Esophagus muscularis mucosa (tissue), 4 donors: ENCODE measurements at places on chromosomes 5 and 9. TPM values are rescaled to one million over a fixed set of nuclear protein-coding genes. Genes with fewer than 3 reads are reported as not detected.

Gene ALG2
- 24.5 TPM for total RNA-seq

Gene BTNL8
- 0.17 TPM for total RNA-seq

Gene CD14
- 34.9 TPM for total RNA-seq

Gene AFAP1L1
- total RNA-seq: 20.8 TPM

Gene RELL2
- 3.5 TPM for total RNA-seq

Gene PCDHGB3
- 2.5 TPM for total RNA-seq

GRCh38 chr9:108395421-108395820 lies 460.4 kb downstream of the ACTL7B start:
- no peak overlapping the region for H3K4me3 ChIP-seq
- DNase-seq: no peak
- H3K4me1 ChIP-seq: no peaks in the 10 kb centered on the region
- H3K27me3 ChIP-seq: no peaks in the 10 kb centered on the region

GRCh38 chr5:173229966-173230689 lies 4.9 kb downstream of the NKX2-5 start:
- peaks cover 48% of the 10 kb centered on the region for H3K4me1 ChIP-seq
- H3K27ac ChIP-seq: no peak overlapping the region
- H3K36me3 ChIP-seq: no peaks in the 10 kb centered on the region
- no peak for DNase-seq
- no peak overlapping the region for H3K4me3 ChIP-seq
- peaks cover 51% of the 10 kb centered on the region for H3K27me3 ChIP-seq

DNA sequence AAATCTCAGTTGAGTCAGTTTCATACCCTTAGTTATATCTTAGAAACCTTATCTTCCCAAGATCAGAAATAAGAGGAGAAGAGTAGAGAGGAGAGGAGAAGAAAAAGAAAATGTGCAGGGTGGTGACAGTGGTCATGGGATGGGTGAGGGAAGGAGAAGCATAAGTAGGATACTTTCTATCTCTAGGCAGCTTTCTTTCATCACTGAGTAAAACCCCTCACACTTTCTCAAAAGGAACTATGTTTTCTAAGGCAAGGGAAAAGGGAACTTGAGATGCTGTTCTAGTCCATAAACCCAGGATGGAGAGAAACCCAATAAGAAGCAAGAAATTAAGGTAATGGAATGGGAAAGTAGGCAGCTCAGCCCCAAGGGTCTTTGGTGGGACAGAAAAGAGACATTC lies 225.3 kb downstream of the MCTP1 start:
- no peak overlapping the region for H3K27ac ChIP-seq
- DNase-seq: no peak
- no peaks in the 10 kb centered on the region for H3K36me3 ChIP-seq
- no peaks in the 10 kb centered on the region for H3K27me3 ChIP-seq

DNA sequence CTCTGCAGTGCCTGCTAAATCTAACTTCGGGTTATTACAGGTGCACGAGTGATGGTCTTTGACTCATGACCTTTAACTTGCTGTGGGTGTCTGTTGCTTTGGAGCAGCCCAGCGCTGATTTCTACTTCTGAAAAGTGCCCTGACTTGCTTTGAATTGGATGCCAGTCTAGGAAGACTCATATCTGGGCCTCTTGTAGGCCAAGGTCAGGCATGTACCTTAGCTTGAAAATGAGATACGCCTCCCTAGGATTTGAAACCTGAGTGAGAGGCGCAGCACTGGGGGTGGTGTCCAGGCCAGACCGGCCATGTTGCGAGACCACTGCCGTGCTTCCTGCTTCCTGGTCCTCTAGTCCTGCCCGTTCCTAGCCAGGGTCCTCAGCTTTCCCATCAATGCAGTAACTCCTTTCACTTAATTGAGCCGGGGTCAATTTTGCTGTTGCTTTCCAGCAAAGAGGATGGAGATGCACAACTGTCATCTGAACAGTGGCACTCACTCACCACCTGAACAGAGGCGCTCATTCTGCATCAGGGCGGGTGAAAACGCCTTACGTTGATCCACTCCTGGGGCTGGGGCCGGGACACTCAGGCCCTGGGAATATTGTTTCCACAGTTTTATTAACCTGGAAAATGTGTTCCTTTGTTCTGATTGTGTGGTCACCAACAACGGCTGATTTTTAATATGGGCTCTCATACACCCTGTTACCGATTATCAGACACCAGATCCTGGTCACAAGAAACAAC lies 14.3 kb downstream of the PCAT7 start:
- DNase-seq: peak; percentile 89
- H3K27ac ChIP-seq: no peak overlapping the region
- H3K4me1 ChIP-seq: no peaks in the 10 kb centered on the region
- no peaks in the 10 kb centered on the region for H3K27me3 ChIP-seq
- H3K36me3 ChIP-seq: no peaks in the 10 kb centered on the region
- no peak overlapping the region for H3K4me3 ChIP-seq

GRCh38 chr5:1887588-1888360 lies 5.0 kb upstream of the IRX4 start:
- H3K27me3 ChIP-seq: peaks cover 69% of the 10 kb centered on the region
- H3K36me3 ChIP-seq: no peaks in the 10 kb centered on the region
- no peak overlapping the region for H3K27ac ChIP-seq
- no peak for DNase-seq

DNA sequence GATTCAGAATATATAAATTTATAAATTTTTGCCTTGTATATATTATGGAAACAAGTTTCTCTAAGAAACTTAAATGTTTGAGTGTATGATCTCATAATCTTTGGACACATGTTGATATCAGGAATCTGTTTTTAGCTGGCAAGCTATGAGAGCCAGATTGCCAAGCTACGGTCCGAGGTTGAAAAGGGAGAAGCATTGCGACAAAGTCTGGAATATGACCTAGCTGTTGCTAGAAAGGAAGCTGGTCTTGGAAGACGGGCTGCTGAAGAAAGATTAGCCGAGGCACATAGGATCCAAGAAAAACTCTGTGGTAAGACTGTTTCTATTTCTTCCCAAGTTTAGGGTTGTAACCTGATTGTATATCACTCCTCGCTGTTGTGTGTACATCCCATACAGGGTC lies 25.9 kb downstream of the CCDC171 start:
- H3K36me3 ChIP-seq: no peaks in the 10 kb centered on the region
- no peaks in the 10 kb centered on the region for H3K27me3 ChIP-seq
- no peak overlapping the region for H3K4me3 ChIP-seq

DNA sequence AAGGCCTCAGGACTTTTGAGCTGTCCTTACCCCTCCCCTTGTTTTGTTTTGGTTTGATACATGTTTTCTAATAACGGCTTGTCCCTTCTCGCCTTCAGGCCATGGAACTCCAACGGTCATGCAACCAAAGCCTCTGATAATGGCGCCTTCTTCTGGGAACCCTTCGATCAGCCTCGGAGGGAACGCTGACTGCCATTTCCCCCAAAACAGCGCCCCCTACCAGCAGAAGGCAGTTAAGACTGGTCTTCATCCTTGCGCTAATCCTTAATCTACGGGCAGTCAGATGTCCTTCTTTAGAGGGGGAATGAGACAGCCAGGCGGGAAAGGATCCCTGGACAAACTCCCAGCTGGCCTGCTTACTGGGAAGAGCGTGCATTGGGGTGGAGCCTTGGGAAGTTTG lies 276.6 kb downstream of the ICE1 start:
- no peaks in the 10 kb centered on the region for H3K36me3 ChIP-seq
- DNase-seq: no peak
- H3K27me3 ChIP-seq: no peaks in the 10 kb centered on the region
- H3K4me3 ChIP-seq: no peak overlapping the region

- no peaks in the 10 kb centered on the region for H3K36me3 ChIP-seq
- H3K27me3 ChIP-seq: peaks cover 6% of the 10 kb centered on the region
- no peak overlapping the region for H3K4me3 ChIP-seq
- no peaks in the 10 kb centered on the region for H3K4me1 ChIP-seq
- DNase-seq: no peak
- no peak overlapping the region for H3K27ac ChIP-seq
Observed at GRCh38 chr5:176785184-176786145, 24.9 kb upstream of the UNC5A start.

GRCh38 chr5:132138260-132138659 lies 64.7 kb downstream of the CSF2 start:
- no peaks in the 10 kb centered on the region for H3K4me1 ChIP-seq
- no peak overlapping the region for H3K4me3 ChIP-seq
- H3K27ac ChIP-seq: no peak overlapping the region
- no peak for DNase-seq
- no peaks in the 10 kb centered on the region for H3K36me3 ChIP-seq

GRCh38 chr9:125747765-125748445 lies 732 bp downstream of the PBX3 start:
- peak overlapping the region; percentile 90 for H3K27ac ChIP-seq
- H3K4me1 ChIP-seq: peaks cover 53% of the 10 kb centered on the region
- no peaks in the 10 kb centered on the region for H3K27me3 ChIP-seq
- DNase-seq: no peak
- peak overlapping the region; percentile 91 for H3K4me3 ChIP-seq

GRCh38 chr9:31030741-31031202 lies 1353.7 kb upstream of the ACO1 start:
- no peaks in the 10 kb centered on the region for H3K27me3 ChIP-seq
- no peaks in the 10 kb centered on the region for H3K36me3 ChIP-seq
- no peak for DNase-seq
- no peak overlapping the region for H3K27ac ChIP-seq

- no peak for DNase-seq
- H3K27ac ChIP-seq: no peak overlapping the region
- peaks cover 8% of the 10 kb centered on the region for H3K4me1 ChIP-seq
Observed at GRCh38 chr5:5145651-5146529, 5.8 kb downstream of the ADAMTS16 start.

DNA sequence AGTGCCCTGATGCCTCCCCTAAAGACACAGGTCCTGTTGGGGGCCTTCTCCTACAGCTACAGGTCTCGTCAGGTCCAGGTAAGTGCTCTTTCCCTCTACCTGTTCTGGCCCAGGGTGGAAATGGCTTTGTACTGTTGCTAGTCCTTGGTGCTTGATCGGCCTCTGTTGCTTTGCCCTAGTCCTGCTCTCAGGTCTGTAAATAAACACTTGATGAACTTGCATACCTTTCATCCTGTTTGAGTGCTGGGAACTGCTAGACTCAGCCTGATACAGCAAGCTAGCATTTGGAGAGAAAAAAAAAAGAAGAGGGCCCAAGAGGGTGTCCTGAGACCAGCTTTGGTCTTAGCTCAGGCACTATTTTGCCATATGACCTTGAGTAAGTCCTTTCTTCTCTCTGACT lies 21.8 kb upstream of the ZNF618 start:
- no peaks in the 10 kb centered on the region for H3K27me3 ChIP-seq
- no peak overlapping the region for H3K27ac ChIP-seq
- no peaks in the 10 kb centered on the region for H3K4me1 ChIP-seq
- H3K36me3 ChIP-seq: no peaks in the 10 kb centered on the region

GRCh38 chr5:72280581-72281069 lies 39.4 kb downstream of the MRPS27 start:
- no peak overlapping the region for H3K4me3 ChIP-seq
- peak overlapping the region; percentile 75 for H3K27ac ChIP-seq
- peaks cover 8% of the 10 kb centered on the region for H3K4me1 ChIP-seq
- no peaks in the 10 kb centered on the region for H3K27me3 ChIP-seq
- peaks cover 3% of the 10 kb centered on the region for H3K36me3 ChIP-seq

GRCh38 chr5:136020001-136020382 lies 8.8 kb upstream of the TGFBI start:
- peak overlapping the region; percentile 3 for H3K27ac ChIP-seq
- H3K4me3 ChIP-seq: no peak overlapping the region
- H3K36me3 ChIP-seq: no peaks in the 10 kb centered on the region
- H3K27me3 ChIP-seq: no peaks in the 10 kb centered on the region
- peaks cover 67% of the 10 kb centered on the region for H3K4me1 ChIP-seq

DNA sequence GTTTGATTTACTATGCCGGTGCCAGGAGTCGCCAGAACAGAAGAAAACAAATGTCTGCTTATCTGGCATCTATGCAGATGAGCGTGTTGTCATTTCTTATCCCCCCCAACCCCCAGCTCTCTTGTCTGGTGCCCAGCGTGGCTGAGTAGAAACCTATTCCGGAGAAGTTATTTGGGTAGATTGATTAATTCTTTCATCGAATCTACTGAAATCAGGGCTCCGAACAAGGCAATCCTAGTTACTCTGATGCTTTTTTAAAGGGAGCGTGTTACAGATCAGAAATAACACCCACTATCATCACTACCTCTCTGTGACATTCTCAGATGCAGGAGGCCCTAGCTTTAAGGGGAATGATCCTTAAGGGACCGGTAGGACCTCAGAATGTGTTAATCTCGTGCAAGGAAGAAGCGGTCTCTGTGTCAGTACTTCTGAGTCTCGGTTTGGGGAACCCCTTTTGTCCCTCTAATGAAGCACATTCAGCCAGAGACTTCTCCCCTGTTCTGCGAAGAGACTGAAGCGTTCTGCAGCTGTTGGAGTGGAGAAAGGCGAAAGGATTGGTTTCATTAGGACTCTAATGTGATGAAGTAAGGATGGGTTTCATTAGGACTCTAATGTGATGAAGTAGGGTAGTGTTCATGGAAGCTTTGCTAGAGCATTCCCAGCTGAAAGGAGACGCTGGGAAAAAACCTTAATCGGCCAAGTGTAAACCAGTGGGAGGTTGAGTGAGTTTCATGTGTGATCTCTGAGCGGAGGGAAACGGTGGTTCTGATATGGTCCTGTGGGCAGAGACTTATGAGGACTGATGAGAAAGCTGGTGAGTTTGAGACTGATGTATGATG lies 1.5 kb downstream of the PIP5K1B start:
- H3K27ac ChIP-seq: no peak overlapping the region
- H3K4me3 ChIP-seq: peak overlapping the region; percentile 83
- H3K4me1 ChIP-seq: peaks cover 28% of the 10 kb centered on the region
- peaks cover 15% of the 10 kb centered on the region for H3K27me3 ChIP-seq
- H3K36me3 ChIP-seq: no peaks in the 10 kb centered on the region

DNA sequence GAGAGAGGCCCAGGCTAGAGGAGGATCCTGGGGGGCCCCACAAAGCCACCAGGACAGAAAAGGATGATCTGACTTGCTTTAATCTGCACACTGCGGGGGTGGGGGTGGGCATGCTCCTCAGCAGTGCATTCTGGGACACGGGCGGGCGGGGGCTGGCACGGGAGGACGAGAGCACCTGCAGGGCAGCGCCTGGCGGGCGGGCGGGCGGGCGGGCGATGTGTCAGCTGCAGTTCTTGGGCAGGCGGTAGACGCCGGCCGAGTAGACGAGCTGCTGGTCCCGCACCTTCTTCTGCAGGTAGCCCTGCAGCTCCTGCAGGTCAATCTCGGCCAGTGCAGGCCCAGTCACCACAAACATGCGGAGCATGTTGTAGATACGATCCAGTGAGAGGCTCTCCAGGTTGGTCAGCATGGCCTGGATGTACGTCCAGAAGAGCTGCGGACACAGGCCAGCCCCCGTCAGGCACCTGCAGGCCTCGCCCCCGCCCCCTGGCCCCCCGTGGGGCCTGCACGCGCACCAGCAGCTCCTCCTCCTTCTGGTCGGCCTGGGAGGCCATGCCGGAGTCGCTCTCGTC lies 3.0 kb upstream of the TMEM210 start:
- H3K4me3 ChIP-seq: no peak overlapping the region
- no peak overlapping the region for H3K27ac ChIP-seq
- no peak for DNase-seq
- peaks cover 5% of the 10 kb centered on the region for H3K36me3 ChIP-seq
- peaks cover 7% of the 10 kb centered on the region for H3K27me3 ChIP-seq

- H3K36me3 ChIP-seq: no peaks in the 10 kb centered on the region
- H3K27ac ChIP-seq: no peak overlapping the region
- no peak for DNase-seq
- H3K27me3 ChIP-seq: no peaks in the 10 kb centered on the region
Observed at GRCh38 chr5:41695920-41696582, 174.2 kb downstream of the OXCT1 start.

GRCh38 chr5:164532235-164532900 lies 1026.9 kb downstream of the MAT2B start:
- H3K27me3 ChIP-seq: no peaks in the 10 kb centered on the region
- DNase-seq: no peak
- peaks cover 8% of the 10 kb centered on the region for H3K4me1 ChIP-seq

GRCh38 chr9:133718563-133719315 lies 19.4 kb downstream of the SARDH start:
- no peak overlapping the region for H3K4me3 ChIP-seq
- peaks cover 20% of the 10 kb centered on the region for H3K4me1 ChIP-seq
- DNase-seq: no peak
